ENCODE measurements at places on chromosomes 3 and 15.

DNA sequence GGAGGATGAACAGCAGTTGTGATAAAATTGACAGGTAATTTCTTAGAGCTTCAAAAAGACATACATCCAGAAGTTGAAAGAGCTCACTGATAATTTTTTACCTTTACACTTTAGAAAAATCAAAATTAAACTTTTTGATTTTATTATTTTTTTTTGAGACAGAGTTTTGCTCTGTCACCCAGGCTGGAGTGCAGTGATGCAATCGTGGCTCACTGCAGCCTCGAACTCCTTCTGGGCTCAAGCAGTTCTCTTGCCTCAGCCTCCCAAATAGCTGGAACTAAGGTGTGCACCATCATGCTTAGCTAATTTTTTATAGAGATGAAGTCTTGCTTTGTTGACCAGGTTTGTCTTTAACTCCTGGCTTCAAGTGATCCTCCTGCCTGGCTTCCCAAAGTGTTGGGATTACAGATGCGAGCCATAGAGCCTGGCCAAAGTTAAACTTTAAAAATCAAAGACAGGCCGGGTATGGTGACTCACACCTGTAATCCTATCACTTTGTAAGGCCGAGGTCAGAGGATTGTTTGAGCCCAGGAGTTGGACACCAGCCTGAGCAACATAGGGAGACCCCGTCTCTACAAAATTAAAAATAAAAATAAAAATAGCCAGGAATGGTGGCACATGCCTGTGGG lies 21.7 kb downstream of the PLA2G4F start:
- DNase-seq = no peak

DNA sequence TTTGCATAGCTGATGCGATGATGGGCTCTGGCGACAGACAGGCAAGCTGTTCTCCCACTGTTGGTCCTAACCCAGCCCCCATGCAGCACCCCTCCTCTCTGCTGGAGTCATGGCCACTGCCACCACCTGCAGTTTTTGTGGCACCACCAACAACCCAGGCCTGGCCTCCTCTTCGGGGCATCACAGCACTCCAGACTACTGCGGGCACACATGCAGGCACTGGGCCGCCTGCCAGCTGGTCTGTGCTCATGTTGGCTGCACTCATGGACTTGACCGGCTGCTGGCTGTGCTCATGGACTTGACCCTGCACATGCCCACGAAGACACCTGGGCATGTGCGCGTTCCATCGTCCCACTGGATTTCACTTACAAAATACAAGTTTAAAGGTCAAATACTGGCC lies 130.9 kb upstream of the TMEM108 start:
- DNase-seq = no peak

GRCh38 chr15:74201710-74202420 lies 722 bp downstream of the STRA6 start:
- DNase-seq = no peak

GRCh38 chr15:55869660-55870059 lies 123.8 kb downstream of the NEDD4 start:
- no peak for DNase-seq

GRCh38 chr3:111712294-111713167 lies 117.4 kb upstream of the ZBED2 start:
- no peak for DNase-seq

DNA sequence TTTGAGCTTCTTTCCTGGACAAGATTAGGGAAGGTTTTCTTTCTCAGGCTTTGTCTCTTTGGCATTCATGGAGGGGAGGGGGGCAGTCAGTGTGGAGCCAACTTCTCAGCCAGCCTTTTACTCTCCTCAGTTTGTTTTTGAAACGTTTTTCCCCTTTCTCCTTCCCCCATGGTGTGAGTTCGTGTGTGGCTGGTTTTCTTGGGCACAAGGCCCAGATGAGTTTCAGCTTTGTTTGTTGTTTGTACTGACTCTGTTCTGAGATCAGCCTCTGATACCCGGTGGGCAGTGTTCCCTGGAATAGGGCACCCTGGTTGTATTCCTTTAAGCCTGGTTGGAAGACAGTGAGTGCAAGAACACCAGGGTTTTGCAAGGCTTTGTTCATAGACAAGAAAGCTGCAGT lies 168.2 kb upstream of the RARB start:
- DNase-seq = no peak

DNA sequence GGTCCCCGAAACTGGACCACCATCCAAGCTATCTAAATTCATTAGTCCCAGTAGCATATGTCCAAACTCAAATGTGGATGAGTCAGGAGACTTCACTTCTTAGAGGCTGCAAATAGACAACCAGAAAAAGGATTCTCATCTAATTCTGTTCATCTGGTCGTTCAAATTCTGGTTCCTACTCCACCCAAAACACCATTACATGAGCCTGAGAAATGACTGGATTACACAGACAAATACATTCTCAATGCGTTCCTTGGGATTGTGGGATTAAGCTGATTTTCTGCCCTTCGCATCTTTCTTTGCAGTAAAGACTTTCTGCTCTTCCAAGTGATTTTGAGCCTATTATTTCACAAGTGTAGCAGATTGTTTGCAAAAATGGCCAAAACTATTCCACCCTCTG lies 472.3 kb upstream of the PROK2 start:
- no peak for DNase-seq

GRCh38 chr15:75718328-75718727 lies 5.7 kb upstream of the CSPG4 start:
- no peak for DNase-seq

DNA sequence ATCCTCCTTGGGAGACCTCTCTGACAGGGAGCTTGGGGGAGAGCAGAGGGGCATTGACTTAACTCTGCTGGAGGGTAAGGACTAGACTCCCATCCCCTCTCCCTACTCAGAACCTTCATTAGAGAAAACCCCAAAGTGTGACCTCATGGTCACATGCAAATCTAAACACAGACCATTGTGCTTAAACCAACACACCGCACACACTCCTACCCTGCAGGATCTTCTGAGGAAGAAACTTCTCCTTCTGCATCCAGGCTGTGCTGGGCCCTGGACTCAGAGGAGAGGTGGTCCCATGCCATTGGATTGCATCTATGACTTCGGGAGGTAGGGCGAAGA lies 805 bp upstream of the PARP16 start:
- no peak for DNase-seq

GRCh38 chr3:156172536-156172935 lies 52.2 kb downstream of the KCNAB1 start:
- DNase-seq = no peak

- no peak for DNase-seq
These were observed 65.4 kb downstream of the TFRC start for GRCh38 chr3:196016485-196016884.

DNA sequence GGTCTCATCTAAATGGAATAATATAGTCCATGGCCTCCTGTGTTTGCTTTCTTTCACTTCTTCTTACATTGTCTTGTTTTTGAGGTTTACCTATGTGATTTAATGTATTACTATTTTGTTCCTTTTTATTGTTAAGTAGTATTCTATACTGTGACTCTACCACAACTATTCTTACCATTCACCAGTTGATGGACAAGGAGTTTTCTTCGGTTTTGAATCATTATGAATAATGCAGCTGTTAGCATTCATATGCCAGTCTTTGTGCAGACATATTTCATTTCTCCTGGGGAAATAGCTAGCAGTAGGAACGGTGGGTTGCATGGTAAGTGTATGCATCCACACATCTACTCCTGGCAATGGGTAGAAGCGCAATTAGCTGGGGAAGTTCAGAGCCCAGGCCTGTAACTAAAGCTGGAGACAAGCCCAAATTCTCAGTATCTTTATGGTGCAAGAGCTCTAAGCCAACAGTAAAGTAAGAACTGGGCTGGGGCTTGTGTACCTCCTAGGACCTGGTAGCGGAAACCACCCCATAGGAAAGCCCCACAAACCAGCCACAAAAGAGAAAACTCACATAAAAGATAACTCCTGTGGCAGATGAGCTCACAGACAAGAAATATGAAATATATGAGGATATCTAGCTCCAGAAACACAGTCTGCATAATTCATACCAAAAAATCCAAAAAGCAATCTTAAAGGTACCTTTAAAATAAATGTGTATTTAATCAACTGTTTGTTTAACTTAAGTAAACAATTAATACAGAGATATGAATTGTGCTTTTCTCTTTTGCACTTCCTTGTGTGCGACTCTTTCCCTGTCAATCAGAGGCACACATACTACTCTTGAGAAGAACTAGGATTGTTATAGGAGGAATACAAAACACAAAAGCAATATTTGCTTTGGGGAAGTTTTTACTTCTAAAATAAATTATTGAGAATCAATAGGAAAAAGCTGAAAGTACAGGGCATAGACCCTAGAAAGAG lies 2.7 kb upstream of the CSTA start:
- no peak for DNase-seq

GRCh38 chr3:107425033-107425432 lies 47.8 kb downstream of the CCDC54 start:
- no peak for DNase-seq

DNA sequence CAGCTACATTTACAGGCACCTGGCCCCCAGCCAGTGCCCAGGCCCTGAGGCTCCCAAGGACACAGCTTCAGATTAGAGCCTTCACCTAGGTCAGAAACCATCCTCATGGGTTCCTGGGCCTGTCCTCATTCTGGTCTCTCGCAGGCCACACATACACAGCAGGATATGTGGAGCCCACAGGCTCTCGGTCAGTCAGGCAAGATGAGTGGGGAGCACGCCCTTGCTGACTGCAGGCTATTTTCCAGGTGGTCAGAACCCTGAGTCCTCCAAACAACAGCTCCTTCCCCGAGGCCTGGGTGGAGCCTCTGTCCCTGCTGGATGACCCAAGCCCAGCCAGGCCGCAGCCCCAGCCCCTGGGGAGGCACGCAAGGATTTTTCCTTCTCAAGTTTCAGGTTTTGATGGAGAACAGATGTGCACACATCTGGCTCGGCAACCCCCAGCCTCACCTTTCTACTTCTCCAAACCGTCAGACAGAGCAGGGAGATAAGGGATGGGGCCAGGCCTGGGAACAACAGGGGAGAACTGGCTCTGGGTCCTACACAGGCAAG lies 1.6 kb downstream of the STRA6 start:
- no peak for DNase-seq
